ENCODE measurements at places on chromosomes 3 and 15.

GRCh38 chr3:151230646-151231045 is 27.6 kb upstream of the GPR171 start:
- no peak for DNase-seq

DNA sequence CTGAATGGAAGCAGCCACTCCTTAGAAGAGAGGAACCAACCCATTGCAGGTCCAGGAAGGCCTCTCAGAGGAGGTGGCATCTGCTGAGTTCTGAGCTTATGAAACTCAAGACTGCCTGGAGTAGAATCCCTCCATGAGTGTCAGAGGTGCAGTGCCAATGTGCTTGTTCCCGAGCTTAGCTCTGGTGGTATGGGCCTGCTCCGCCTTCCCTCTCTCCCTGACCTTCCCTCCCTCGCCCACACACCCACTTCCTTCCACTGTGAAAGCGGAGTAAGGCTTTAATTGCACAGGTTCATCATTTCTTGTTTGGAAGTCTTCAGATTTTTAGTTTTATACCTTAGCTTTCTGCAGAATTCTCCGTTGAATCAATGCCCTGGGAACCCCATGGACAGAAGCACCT is 208.0 kb upstream of the BHLHE40 start:
- DNase-seq = no peak

DNA sequence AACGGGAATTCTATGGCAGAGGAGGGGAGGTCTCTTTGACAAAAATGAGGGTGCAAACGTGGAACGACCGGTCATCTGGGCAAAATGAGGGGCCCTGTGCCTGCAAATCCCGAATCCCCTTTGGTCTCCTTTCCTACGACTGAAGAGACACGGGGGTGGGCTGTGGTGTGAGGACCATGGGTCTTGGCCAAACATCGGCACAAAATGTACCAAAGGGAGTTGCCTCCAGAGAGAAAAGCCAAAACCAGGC is 498 bp downstream of the ZNF280D start:
- DNase-seq = no peak

GRCh38 chr3:4475804-4476203 is 8.7 kb upstream of the SUMF1 start:
- no peak for DNase-seq

- no peak for DNase-seq
Observed at GRCh38 chr3:157872902-157873301, 233.3 kb downstream of the SHOX2 start.

DNA sequence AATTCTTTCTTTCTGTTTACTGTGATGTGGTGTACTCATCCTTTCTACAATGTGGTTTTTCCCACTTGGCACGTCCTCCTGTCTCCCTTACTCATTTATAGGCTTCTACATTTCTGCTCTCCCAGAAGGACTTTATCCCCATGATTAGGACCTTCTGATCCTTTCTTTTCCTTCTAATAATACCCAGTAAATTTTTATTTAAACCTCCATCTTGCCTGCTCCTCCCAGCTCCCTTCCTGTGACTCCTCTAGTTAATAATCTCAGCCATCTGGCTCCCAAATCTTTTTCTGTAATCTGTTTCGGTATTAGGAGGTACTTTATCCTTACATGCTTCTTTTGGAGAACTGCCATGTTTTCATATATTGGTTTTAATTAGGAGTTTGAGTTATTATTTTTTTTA is 11.2 kb upstream of the P2RY1 start:
- DNase-seq = no peak

- DNase-seq = no peak
Observed at GRCh38 chr3:125043599-125044151, 12.1 kb downstream of the HEG1 start.

DNA sequence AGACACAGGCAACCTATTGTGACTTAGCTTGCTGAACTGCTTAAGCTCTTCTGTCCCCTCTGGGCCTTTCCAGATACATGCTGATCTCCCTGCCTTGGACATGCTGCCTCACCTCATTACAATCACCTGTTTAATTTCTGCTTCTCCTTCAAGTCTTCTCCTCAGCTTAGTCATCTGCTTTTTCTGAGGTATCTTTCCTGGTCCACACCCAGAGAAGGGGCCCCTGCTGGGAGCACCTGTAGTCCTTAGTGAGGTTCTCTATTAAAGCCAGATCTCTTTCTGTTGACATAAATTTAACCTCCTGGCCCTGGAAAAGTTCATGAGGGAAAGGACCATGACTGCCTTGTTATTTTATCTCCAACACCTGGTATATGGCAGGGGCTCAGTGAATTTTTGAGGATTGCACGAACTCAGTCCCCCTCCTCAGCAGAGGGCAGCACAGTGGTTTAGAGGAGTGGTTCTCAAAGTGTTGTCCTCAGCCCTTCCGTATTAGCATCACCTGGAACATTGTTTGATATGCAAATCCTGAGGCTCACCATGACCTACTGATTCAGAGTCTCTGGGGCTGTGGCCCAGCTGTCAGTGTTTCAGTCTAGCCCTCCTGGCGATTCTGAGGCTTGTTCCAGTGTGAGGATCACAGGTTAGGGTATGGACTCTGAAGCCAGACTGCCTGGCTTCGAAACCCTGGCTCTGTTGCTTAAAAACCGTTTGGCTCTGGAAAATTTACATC is 12.7 kb downstream of the COL6A6 start:
- peak; percentile 24 for DNase-seq

GRCh38 chr15:71542836-71543235 is 267.5 kb upstream of the NR2E3 start:
- no peak for DNase-seq

- no peak for DNase-seq
Observed at GRCh38 chr3:188524052-188524451, 370.1 kb downstream of the LPP start.

GRCh38 chr3:121545049-121545573 is 677 bp downstream of the POLQ start:
- no peak for DNase-seq

- no peak for DNase-seq
Observed at GRCh38 chr3:115321400-115321805, 174.3 kb upstream of the ZBTB20 start.

- no peak for DNase-seq
Observed at GRCh38 chr3:47664519-47664918, 85.9 kb upstream of the CSPG5 start.

- no peak for DNase-seq
Observed at GRCh38 chr3:11784971-11785377, 61.7 kb downstream of the TAMM41 start.

DNA sequence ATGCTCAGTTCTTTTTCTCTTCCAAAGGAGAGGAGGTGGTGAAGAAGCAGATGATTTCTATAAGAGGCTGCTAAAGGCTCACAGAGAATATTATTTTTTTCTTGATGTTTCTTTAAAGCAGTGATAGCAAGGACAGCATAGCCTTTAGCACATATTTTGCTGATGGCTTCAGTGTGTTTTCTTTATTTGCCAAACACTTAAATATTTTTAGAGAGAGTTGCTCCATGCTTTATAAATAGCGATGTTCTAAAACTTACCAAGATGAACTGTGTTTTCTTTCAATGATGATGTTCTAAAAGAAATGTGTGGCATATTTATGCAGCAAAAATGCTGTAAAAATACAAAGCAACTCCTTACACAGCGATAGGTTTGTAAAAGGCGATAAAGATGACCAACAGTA is 11.8 kb upstream of the KCNAB1 start:
- no peak for DNase-seq

DNA sequence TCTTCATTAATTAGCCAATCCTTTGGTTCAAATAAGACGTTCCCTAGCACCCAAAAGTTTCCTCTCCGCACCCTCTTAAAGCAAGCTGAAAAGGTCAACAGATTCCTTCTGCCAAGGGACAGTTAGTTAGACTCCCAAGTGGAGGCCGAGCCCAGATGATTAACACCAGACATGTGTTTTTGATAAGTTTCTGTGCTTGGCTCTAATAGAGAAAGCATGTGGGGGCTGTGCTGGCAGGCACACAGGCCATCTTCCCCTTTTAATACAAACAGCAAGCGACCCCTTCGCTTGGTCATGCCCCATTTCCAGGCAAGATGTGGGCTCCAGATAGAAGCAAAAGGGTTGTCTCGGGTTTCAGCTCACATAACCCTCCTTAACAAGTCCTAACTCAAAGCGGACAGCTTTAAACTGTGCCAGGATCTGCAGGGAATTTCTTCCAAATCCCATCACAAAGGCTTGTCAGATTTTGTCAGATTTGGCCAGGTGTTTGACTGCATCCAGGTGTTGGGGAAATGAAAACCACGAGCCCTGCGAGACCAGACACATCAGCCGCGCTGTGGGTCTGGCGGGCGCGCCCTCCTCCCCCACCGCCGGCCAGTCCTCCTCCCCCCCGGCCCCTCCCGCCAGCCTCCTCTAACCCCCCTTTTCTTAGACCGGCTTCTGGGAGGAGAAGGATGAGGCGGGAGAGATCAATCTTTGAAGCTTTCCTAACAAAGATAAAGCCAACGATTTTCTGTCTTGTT is 3.3 kb downstream of the HES1 start:
- no peak for DNase-seq

DNA sequence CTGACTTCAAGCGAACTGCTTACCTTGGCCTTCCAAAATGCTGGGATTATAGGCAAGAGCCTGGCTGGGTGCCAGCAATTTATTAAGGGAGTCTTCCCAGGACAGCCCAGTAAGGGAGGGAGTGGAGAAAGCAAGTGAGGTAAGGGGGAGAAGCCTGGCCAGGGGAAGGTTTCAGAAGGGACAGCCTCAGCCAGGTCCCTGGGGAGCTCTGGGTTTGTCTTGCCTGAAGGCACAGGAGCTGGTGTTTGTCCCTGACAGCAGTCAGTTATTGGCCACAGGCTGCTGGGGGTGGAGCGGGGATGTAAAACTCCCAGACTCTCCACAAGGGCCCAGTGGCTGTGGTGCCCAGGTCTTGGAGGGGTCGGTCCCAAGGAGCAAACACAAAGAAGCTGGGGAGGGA is 33.0 kb upstream of the CDCP1 start:
- DNase-seq = no peak

- no peak for DNase-seq
Observed at GRCh38 chr3:38581774-38582173, 67.7 kb downstream of the SCN5A start.

DNA sequence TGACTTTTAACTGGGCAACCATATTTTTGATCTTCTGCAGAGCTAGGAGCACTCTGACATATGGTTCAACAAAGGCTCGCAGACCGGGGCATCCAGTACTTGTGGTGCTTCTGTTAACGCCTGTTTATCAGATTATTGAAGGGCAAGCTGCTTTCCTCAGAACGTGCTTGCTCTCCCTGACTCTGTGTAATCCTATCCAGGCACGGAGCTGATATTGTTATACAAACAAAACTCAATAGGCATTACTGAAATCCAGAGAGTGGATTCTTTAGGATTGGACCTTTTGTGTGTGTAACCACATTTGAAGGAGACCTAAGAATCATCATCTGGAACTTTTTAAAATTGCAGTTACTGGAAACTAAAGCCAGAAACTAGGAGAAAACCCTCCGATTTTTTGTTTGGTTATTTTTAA is 246.5 kb downstream of the PTPRG start:
- no peak for DNase-seq

DNA sequence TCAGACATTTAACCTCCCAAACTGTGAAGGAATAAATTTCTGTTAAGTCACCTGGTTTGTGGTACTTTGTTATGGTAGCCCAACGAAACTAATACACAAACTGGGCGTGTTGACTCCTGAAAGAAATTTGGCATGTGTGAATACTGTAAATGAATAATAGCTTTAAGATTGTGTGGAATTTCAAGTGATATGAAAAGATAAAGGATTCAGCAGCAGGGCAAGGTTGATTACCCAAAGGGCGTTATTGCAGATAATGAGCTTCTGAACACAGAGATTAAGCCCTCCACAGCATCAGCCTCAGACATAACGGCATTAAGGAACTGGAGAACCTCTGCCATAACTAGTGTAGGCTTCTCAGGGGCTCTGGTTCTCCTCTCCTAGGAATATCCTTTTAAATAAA is 451.5 kb upstream of the NECTIN3 start:
- no peak for DNase-seq

GRCh38 chr3:123632161-123632655 is 47.4 kb upstream of the HACD2 start:
- no peak for DNase-seq

GRCh38 chr3:113654310-113654709 is 42.1 kb downstream of the USF3 start:
- DNase-seq = no peak

GRCh38 chr3:9192248-9193025 is 57.0 kb downstream of the SRGAP3 start:
- DNase-seq = no peak

GRCh38 chr15:49088996-49089395 is 42.8 kb upstream of the SECISBP2L start:
- DNase-seq = no peak

DNA sequence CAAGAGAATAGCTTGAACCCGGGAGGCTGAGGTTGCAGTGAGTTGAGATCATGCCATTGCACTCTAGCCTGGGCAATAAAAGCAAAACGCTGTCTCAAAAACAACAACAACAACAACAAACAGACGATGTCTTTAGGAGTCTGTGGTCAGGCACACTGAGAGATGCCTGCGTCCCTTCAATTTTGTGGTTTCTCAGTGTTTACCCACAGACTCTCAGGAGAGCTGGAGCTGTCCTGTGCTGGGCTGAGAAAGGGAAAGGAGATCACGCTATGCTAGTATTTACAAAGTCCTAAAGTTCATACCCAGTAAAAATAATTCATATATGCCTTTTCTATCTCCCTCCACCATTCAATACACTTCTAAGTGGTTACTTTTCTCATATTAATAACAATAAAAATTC is 6.3 kb downstream of the LAMP3 start:
- DNase-seq = no peak

DNA sequence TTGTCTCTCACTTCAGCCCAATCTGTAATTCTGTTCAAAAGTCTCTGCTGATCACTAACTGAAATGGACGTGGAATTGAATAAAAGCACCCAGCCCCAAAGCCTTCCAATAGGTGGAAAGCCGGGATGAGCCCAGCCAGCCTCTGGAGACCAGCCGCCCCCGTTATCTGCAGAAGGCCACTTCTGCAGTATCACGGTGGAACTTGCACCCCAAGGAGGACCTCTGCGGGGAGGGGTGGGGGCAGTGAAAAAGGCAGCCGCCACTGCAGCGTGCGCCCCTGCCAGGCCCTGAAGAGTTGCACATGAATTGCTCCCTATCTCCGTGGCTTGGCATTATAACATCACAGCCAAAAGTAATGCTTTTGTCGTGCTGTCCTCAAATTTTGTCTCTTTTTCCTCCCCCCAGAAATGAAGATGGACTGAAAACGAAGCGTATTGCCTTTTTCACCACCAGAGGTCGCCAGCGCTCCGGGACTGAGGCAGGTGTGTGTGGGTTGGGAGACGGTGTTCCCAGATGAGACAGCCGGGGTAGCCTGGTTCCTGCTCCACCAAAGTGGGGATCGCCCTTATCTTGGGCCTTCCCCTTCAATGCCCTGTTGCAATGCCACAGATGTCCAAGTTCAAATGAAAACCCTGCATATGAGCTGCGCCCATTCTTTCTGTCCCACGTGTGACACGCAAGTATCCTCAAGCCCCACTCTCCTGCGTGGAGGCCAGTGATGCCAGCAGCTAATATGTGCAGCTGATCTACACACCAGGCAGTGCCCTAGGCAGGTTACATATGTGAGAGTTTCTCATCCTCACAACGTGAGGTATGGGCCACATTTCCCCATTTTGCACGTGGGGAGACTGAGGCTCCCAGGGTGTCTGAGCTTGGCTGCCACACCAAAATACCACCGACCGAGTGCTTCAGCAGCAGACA is 96.0 kb downstream of the LRRK1 start:
- DNase-seq = peak; percentile 38

GRCh38 chr15:47682661-47683060 is 34.6 kb upstream of the SEMA6D start:
- no peak for DNase-seq

Data from LoVo (cell line).